ENCODE measurements at places on chromosomes 2 and 18.

GRCh38 chr2:181988154-181988924 is 2.7 kb downstream of the PPP1R1C start:
- DNase-seq, result no peak

- no peak for DNase-seq
Measured at GRCh38 chr2:101329026-101329425, 20.5 kb upstream of the RNF149 start.

GRCh38 chr2:53786705-53787613 is at the start of the genes ASB3 and ERLEC1:
Gene ASB3 (minus strand): TSS chr2:53786953. CDS start chr2:53765572, 21,381 bp downstream.
Gene ERLEC1 (plus strand): TSS chr2:53787044. CDS start chr2:53787211, 167 bp downstream.
- peak; percentile 45 for DNase-seq

DNA sequence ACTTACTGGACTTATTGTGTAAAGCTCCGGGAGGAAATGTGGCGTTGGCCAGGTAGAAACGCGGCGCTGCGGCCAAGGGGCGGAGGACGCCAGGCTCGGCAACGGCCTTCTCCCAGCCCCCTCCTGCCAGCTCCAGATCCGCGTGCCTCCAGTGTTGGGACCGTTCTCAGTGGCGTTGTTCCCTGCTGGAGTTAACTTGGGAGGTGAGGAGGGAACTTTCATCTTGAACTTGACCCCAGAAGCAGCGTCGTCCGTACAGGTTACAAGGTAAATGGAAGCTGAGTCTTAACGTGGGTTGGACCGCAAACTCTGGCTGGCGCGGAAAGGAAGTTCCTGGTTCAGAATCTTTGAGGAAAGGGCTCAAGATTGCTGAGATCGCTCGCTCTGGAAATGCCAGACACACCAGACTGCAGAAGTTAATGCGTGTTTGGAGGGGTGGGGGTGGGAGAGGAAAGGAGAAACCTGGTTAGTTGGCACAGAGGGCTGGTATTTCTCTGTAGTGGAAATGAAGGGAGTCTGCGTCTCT is 1.3 kb downstream of the TANC1 start:
- no peak for DNase-seq

- DNase-seq, result no peak
Measured at GRCh38 chr2:50484371-50484770, 547.6 kb downstream of the NRXN1 start.

- no peak for DNase-seq
Measured at GRCh38 chr2:176122683-176123410, at the start of gene HOXD9. Gene HOXD9 (plus strand): TSS chr2:176122719. CDS start chr2:176122769, 50 bp downstream.
